T-cell (primary cell): ENCODE measurements at places on chromosomes 7 and 10.

DNA sequence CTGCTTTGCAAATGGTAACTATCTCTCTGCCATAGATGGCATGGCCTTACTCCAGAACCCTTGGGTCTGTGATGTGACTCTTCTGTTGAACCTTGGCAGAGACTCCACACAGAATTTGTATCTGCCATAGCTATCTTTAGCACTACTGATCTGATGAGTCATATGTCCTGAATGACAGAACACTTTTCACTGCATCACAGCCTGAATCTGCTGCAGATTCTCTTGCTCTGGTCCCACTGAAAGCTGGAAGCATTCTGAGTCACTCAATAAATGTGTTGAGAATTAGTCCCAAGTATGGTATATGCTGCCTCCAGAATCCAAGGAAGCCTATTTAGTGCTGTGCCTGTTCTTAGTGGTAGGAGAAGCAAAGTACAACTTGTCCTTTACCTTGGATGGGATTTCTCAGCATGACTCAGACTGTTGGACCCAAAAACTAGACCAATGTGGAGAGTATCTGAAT, 39.5 kb upstream of the ANKRD1 start:
- H3K4me1 ChIP-seq, result no peaks in the 10 kb centered on the region
- no peak for DNase-seq
- H3K4me3 ChIP-seq, result no peak overlapping the region

DNA sequence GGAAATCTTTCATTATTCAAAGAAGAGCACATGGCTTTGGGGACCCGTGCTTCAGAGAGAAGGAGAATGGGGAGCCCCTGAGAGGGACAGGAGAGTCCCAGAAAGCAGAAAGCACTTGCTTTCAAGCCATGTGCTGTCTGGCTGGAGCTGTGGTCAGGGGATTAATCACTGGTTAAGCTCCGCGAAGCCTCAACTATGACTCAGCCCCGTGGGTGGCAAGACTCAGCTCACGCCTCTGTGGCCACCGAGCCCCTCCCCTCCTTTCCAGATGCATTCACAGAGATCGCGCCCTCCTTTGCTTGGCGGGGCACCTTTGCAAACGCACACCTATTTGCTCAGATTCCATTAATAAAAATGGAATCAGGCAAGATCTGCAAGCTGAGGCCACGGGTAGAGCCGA, 202.9 kb upstream of the TCERG1L start:
- H3K36me3 ChIP-seq, result no peaks in the 10 kb centered on the region
- no peak overlapping the region for H3K4me3 ChIP-seq

DNA sequence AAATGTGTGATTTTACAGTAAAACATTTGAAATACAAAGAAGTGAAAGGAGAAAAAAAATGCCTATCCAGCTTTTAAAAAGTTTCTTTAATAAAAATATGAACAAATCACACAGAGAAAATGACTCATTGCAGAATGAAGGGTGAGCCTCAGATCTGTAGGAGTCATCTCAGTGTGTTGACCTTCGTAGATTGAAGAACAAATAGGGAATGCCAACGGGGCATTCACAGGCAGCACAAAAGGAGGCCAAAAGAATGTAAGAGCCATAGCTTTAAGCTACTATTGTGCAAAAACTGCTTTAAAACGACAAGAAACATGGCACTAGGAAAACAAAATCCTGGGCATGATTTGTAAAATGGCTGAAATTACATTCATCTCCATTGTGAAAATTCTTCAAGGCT, 782.7 kb upstream of the CELF2 start:
- no peaks in the 10 kb centered on the region for H3K36me3 ChIP-seq
- H3K4me1 ChIP-seq, result no peaks in the 10 kb centered on the region
- H3K27me3 ChIP-seq, result no peaks in the 10 kb centered on the region
- no peak overlapping the region for H3K27ac ChIP-seq

- H3K36me3 ChIP-seq, result no peaks in the 10 kb centered on the region
- no peaks in the 10 kb centered on the region for H3K27me3 ChIP-seq
- H3K4me1 ChIP-seq, result peaks cover 10% of the 10 kb centered on the region
- H3K27ac ChIP-seq, result peak overlapping the region; percentile 63
Measured at GRCh38 chr10:11104772-11105675, 87.4 kb downstream of the CELF2 start.

DNA sequence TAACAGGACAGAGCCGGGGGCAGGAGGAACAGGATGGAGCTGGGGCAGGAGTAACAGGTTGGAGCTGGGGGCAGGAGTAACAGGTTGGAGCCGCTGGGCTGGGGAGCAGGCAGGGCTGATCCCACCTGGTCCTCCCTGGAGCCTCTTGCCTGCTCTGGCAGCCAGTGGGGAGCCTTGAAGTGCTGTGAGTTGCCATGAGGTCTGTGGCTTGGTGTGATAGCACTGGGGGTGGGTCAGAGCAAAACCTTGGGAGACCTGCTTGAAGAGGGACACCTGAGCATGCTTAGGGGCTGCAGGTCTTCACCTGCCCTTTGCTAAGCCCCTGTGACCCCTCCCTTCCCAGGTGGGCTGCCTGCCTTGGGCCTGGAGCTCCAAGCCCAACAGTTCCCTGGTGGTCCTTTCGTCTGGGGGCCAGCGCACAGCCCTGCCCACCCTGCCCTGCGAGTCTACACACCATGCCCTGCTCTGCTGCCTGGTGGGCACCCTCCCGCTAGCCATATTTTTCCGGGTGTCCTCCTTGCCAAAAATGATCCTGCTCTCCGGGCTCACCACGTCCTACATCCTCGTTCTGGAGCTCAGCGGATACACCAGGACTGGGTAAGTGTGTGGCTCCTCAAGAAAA, 111.6 kb downstream of the ADCY1 start:
- DNase-seq, result no peak
- H3K27me3 ChIP-seq, result no peaks in the 10 kb centered on the region
- H3K4me3 ChIP-seq, result no peak overlapping the region
- H3K36me3 ChIP-seq, result no peaks in the 10 kb centered on the region
- no peak overlapping the region for H3K27ac ChIP-seq

DNA sequence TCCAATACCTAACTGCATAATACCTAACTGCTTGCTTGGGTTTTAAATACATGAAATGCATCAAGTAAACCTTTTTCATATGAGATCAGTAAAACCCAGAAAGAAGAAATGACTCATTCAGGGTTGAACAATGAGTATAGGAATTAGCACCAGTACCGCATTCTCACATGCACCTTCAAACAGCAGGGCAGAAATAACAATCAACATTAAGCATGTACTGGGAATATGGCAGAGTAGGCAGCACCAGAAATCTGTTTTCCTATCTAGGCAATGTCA, 850.3 kb upstream of the SORCS1 start:
- no peak overlapping the region for H3K4me3 ChIP-seq
- DNase-seq, result no peak
- no peaks in the 10 kb centered on the region for H3K36me3 ChIP-seq
- H3K27me3 ChIP-seq, result no peaks in the 10 kb centered on the region

DNA sequence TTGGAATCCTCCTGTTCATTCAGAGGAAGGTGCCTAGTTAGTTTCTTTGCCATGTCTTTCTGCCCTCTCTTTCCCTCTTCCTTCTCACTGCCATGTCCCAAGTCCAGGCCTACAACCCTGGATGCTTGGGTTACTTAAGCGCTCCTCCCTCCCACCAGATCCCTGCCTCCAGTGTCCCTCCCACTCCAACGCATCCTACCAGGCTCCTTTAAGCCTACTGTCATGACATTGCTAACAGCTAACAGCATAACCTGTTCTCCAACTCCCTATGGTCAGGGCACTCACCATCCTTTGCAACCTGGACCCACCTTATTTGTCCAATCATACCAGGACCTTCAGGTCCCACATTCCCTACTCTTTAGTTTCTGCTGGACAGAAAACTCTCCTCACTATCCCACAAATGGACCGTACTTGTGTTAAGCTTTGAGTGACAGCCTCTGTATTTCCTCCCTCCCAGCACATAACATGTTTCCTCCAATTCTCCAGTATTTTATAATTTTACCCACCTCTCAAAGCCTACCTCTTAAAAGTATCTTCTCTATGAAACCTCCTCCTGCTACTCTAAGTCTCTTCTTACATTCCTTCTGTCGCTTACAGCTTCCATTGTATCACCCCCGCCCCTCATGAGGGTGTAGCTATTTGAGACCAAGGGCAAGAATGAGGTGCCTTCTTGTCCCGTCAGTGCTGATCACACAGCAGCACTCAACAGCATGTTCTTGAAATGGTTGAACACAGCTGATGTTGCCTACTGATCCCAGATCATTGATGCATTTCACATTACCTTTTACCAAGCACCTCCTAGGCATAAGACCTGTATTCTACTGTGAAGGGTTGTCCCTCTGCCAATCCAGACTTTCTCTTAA, 1.7 kb downstream of the BLNK start:
- no peak for DNase-seq
- no peak overlapping the region for H3K4me3 ChIP-seq
- no peaks in the 10 kb centered on the region for H3K4me1 ChIP-seq
- H3K36me3 ChIP-seq, result no peaks in the 10 kb centered on the region
- no peak overlapping the region for H3K27ac ChIP-seq

- no peak for DNase-seq
- H3K36me3 ChIP-seq, result no peaks in the 10 kb centered on the region
- no peak overlapping the region for H3K27ac ChIP-seq
Measured at GRCh38 chr7:93902777-93903423, 3.5 kb upstream of the GNGT1 start.

GRCh38 chr7:47809387-47809786, 138.9 kb downstream of the PKD1L1 start:
- no peak overlapping the region for H3K4me3 ChIP-seq
- H3K27me3 ChIP-seq, result no peaks in the 10 kb centered on the region
- no peaks in the 10 kb centered on the region for H3K4me1 ChIP-seq
- H3K27ac ChIP-seq, result no peak overlapping the region
- H3K36me3 ChIP-seq, result no peaks in the 10 kb centered on the region

GRCh38 chr7:115135146-115135545, 213.3 kb downstream of the MDFIC start:
- no peaks in the 10 kb centered on the region for H3K36me3 ChIP-seq
- no peaks in the 10 kb centered on the region for H3K27me3 ChIP-seq
- no peak for DNase-seq

DNA sequence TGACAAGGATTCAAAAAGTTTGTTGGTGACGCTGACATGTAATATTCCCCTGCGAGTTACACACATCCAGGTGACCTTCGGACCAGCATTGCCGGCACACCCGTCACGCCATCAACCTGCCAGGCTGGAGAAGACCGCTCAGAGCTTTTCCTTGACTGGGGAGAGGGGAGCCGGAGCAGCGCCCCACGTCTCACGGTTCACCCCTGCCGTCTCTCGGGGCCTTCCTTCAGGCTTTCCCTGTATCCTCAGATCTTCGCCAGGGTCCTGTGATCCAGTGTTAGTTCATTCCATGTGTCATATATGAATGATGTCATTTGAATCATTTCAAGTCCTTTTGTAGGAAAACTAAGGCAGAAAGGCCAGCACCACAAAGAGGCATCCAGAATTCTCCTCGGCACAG, 127.8 kb downstream of the MGMT start:
- no peaks in the 10 kb centered on the region for H3K27me3 ChIP-seq
- H3K27ac ChIP-seq, result no peak overlapping the region
- no peak for DNase-seq
- no peaks in the 10 kb centered on the region for H3K4me1 ChIP-seq
- peaks cover 12% of the 10 kb centered on the region for H3K36me3 ChIP-seq

GRCh38 chr10:37704566-37704965, 152.8 kb downstream of the ZNF248 start:
- H3K4me3 ChIP-seq, result no peak overlapping the region
- no peaks in the 10 kb centered on the region for H3K4me1 ChIP-seq
- no peak for DNase-seq
- H3K27ac ChIP-seq, result no peak overlapping the region
